ENCODE measurements at places on chromosomes 2 and 18.

DNA sequence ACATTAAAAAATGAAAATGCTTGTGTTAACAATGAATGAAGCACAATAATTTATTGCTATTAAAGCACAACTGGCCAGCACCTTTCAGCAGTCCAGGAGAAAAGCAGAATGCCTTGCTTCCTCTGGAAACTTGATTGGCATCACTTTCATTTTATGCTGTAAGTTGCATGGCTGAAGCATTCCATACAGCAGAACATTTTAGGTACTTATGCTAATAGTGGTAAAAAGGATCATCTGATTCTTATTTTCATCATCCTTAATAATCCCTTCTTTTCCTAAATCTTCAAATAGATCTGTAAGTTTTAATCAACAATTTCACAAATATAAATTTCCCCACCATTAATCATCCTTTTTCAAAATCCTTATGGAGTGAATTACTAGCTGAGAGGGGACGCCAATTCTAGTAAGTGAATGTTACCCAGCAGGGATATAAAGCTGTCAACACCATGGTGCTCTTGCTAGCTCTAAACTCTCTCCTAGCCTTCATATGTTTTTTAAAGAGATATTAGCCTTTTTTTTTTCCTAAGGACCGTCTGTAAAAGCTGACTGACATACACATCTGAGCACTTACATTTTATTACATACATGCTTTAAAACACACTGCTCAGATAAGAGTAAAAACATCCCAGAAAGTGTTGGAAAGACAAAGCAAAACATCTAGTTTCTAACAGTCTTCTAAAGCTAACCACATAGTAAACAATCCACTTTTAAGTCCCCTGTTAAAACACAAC lies 5.3 kb downstream of the SATB2 start:
- no peak for DNase-seq

GRCh38 chr2:65314801-65315441 lies 87.3 kb downstream of the ACTR2 start:
- no peak for DNase-seq

GRCh38 chr2:18085593-18085992 lies 207.1 kb downstream of the KCNS3 start:
- DNase-seq: no peak

- DNase-seq: no peak
Measured at GRCh38 chr2:150487537-150488429, at the start of gene RND3. RND3 (minus strand) TSS chr2:150487667; CDS start chr2:150487417, 250 bp downstream.

- no peak for DNase-seq
Measured at GRCh38 chr2:67985586-67985985, 77.2 kb downstream of the C1D start.

- DNase-seq: no peak
Measured at GRCh38 chr18:3842844-3843243, 392.9 kb downstream of the TGIF1 start.

GRCh38 chr2:27245626-27246025 lies 17.2 kb downstream of the SLC30A3 start:
- DNase-seq: no peak

DNA sequence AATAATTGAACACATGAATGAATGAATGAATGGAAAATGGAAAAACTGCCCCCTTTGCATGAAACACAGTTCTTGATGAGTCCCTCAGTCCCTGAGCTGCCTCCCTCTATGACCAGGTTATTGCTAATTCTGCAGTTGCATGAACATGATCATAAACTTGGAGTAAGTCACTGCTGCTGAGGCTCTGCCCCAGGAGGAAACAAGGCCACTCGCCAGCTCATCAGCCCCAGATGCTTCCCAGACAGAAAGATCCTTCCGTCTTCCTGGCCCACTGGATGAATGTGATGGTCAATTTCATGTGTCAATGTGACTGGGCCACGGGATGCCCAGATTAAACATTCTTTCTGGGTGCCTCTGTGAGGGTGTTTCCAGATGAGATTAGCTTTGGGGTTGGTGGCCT lies 16.4 kb downstream of the GPR45 start:
- DNase-seq: no peak

DNA sequence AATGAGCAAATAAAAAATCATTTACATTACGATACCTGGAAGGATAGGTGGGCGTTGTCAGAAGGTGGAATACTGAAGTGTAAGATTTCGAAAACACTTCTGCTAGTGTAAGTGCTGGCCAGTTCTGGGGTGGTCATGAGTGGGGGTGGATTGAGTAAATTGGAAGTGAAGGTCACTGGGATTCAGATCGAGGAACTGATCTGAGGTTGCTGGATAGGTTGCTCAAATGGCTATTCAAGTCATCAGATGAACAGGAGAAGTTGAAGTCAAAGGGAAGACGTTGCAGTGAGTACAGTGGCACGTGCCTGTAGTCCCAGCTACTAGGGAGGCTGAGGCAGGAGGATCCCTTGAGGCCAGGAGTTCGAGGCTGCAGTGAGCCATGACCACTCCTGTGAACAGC lies 95.7 kb downstream of the MALT1 start:
- no peak for DNase-seq

- DNase-seq: no peak
Measured at GRCh38 chr2:132581991-132582738, 87.8 kb downstream of the LYPD1 start.

- no peak for DNase-seq
Measured at GRCh38 chr18:35890323-35890722, 82.2 kb upstream of the RMP24 start.

- DNase-seq: no peak
Measured at GRCh38 chr2:100214265-100214971, 72.0 kb upstream of the AFF3 start.

DNA sequence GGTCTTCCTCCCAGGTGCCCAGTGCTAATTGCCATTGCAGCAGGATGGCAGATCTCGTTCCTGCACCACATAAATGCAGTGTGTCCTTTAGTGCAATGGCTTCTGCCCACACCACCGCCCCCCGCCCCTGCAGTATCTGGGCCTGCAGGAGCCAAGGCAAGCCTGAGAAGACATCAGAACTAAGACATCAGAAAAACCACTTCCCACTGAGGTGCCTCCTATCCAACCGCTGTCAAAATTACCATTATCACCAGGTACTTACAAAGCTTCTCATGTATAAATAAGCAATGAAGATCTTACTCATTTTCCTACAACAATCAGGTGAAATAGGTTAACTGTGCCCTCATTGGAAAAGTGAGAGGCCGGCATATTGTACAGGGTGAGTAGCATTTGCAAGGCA lies 228.8 kb downstream of the FBXO15 start:
- DNase-seq: no peak

GRCh38 chr2:177430411-177430810 lies 37.8 kb downstream of the AGPS start:
- DNase-seq: no peak

- DNase-seq: no peak
Measured at GRCh38 chr2:161090411-161090810, 69.8 kb upstream of the TANK start.

DNA sequence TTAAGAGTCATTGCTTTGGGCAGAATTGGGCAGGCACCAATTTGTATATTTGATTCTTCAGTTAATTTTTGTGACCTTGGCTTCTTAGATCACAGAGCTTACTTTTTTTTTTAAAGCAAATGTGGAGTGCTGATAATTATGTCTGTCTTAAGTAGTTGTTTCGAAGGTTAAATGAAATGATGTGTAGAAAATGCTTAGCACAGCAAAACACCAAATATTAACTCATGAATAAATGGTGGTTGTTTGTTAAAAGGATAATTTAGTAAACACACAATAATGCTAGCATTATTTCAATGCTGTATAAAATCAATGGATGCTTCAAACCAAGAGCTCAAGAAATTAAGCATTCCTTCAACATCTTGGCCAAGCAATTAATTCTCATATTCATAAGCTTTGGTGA lies 143.4 kb downstream of the LPIN1 start:
- DNase-seq: no peak

GRCh38 chr2:177538323-177538722 lies 145.8 kb downstream of the AGPS start:
- no peak for DNase-seq

GRCh38 chr18:62418258-62418657 lies 93.1 kb downstream of the TNFRSF11A start:
- DNase-seq: no peak

DNA sequence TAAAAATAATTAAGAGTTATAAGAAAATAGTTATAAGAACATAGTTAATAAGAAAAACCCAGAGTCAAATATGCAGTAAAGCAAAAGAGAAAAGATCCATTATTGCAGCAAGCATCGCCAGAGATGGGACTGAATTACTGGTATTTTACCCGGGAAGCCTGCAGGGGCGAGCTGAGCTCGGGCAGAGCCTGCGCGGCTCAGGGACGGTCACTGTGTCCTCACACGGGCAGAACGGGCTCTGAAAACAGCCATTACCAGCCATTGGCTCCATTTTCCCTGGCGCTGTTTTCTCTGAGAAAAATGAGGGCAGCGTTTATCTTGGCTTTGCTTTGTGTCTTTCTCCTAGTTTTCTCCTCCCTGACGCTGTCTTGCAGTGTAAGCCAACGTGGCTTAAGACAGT lies 95.3 kb upstream of the ALKAL2 start:
- DNase-seq: no peak

DNA sequence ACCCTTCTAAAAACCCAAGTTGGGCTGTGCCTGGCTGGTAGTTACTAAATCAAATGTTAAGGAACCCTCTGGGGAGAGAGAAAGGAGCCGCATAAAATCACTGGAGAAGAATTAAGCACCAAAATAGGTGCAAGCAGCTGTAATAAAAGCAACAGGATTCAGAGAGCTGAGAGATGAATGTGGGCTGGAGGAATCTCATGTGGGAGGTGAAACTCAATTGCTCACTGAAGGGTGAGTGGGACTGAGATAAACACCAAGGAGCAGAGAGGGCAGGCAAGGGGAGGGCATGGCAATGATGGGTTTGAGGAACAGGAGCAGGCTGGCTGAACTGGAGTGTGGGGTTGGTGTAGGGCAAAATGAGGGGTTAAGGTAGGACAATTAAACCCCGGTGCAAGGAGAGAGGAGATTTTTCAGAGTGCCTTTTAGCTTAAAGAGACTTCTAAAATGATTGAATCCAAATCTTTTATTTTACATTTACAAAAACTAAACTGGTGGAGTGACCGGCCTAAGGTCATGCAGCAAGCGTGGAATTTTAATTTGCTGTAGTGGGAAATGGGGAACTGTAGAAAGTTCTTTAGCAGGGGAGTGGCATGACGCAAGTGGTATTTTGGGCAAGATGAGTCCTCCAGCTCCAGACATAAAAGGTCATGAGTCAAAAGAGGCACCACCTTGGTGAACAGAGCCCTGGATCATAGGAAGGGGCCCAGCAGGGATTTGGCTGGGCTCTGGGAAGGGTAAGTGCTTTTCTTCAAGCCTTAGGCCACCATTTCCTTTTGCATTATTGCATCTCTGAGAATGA lies 10.5 kb downstream of the PLB1 start:
- DNase-seq: no peak

DNA sequence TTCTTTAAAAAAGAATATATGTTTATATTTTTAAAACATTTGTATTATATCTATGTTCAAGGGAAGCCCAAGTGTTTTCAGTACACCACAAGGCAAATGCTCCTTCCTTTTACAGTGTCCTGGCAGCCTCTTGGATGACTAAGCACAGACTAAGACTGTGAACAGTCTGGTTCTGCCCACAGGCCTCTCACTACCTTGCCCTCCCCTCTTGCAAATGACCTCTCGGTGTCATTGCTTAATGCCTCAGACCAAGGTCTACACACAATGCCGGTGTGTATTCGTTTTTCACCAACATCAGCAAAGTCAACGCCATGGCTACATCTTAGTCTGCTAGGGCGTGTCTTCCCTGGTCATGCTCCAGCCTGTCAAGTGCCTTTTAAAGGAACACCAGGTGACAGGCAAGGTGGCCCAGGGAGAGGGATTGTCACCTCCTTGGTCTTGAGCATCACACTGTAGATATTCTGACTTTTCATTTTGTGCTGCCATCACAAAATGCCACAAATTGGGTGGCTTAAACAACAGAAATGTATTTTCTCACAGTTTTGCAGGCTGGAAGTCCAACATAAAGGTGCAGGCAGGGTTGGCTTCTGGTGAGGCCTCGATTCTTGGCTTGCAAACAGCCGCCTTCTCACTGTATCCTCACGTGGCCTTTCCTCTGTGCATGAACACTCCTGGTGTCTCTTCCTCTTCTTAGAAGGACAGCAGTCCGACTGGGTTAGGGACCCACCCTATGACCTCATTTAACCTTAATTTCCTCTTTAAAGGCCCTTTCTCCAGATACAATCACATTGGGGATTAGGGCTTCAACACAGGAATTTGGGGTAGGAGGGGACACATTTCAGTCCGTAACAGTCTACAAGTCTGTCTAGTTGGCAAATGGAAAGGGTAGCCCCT lies 266.5 kb downstream of the KLHL29 start:
- no peak for DNase-seq

GRCh38 chr18:26470011-26470637 lies 78.2 kb downstream of the KCTD1 start:
- DNase-seq: no peak

GRCh38 chr18:64337673-64338072 lies 188.8 kb upstream of the LINC00305 start:
- no peak for DNase-seq
